ENCODE measurements at places on chromosomes 1 and 21.

DNA sequence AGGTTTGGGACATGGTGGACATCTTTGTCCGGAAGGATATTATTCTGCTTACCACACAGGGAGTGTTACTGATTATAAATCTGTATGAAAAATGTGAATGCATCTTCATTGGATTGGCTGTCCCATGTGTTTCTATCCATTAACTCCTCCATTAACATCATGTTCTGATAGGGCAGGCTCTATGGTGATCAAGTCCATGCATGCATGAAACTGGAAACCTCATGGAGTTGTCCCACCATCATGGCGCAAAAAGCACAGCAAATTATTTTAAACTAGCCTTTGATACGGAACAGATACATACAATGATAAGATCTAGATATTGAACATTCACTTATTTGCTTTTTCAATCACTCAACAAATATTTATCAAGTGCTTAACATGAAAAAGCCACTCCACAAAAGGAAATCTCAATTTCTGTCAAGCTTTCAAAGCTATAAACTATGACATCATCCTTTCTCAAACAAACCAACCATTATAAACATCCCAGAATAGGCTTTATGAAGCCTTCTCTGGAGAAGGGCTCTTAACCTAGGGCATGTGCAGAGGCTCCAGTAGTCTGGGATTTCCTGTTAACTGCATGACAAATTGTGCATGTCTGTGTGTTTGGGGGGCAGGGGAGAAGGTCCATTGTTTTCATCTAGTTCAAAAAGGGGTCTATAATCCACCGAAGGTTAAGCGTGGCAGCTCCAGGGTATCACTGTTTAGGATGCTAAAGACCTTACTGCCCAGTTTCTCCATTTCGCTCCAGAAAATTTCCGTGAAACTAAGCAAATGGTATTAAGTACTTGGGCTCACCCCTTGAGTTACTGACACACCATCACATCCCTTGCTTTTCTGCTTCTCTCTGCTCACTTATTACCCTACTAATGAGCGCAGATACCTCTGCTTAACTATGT, 46.1 kb downstream of the ADAMTS1 start:
- DNase-seq: no peak

GRCh38 chr1:167984886-167985489, 48.1 kb upstream of the MPC2 start:
- DNase-seq: no peak

DNA sequence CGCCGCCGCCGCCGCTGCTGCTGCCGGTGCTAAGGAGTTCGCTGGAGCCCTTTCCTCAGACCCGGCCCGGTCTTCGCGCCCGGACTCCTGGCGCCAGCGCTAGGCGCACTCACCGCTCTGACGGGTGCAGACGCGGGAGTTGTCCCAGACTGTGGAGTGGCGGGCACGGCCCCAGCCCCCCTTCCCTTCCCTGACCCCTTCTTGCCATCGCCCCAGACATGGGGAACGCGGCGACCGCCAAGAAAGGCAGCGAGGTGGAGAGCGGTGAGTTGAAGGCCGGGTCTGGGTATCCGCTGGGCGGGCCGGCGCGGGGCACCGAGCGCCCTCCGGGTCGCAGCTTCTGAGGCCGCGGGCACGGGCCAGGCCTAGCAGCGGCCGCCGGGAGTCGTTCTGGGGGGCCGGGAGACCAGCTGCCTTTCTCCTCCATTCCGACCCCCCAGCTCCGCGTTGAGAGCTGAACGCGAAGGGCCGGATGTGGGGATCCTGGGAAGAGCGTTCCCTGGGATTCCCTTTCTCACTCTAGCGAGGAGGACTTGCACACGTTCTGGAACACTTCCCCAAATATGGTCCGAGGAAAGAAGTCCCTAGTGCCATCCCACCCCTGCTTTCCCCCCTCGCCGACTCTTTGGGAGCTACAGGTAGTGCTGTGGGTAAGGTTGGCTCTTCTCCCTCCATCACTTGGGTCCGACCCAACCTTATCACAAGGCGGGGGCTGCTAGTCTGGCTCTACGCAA, 65.8 kb upstream of the PRKACB start:
- DNase-seq: no peak

DNA sequence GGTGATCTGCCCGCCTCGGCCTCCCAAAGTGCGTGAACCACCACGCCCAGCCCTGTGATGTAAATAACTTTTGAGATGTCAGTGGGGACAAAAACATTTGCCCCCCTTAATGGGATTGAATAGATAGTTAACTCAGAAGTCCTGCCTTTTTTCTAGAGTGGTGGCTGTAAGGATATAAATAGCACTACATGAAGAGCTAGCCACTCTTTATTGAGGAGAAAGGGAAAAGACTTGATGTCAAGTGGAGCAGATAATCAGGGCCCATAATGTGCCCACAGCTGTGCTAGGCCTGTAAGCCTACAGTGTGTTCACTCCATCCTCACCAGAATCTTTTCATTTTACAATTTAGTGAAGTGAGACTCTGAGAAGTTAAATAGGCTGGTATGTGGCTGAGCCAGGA, 3.6 kb downstream of the GIPC2 start:
- no peak for DNase-seq

- no peak for DNase-seq
Measured at GRCh38 chr1:99181892-99182291, 82.4 kb upstream of the PLPPR4 start.

GRCh38 chr1:52460694-52461093, 56.3 kb downstream of the PRPF38A start:
- no peak for DNase-seq

DNA sequence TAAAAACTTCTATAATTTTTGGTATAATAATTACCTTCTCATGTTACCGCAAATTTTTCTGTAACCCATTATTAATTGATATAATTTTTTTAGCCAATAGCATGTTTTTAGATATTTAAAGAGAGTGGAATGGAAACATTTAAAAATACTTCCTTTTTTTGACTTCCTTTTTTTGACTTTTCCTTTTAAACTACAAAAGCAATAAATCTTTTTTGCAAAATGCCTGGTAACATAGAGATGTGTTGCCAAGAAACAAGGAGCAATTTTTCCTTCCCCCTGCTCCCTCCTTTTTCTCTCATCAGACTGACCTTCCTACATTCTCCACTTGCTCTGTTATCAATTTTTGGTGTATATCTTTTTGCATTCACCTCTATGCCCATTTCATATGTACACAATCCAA, 666.2 kb downstream of the ADGRL2 start:
- no peak for DNase-seq

DNA sequence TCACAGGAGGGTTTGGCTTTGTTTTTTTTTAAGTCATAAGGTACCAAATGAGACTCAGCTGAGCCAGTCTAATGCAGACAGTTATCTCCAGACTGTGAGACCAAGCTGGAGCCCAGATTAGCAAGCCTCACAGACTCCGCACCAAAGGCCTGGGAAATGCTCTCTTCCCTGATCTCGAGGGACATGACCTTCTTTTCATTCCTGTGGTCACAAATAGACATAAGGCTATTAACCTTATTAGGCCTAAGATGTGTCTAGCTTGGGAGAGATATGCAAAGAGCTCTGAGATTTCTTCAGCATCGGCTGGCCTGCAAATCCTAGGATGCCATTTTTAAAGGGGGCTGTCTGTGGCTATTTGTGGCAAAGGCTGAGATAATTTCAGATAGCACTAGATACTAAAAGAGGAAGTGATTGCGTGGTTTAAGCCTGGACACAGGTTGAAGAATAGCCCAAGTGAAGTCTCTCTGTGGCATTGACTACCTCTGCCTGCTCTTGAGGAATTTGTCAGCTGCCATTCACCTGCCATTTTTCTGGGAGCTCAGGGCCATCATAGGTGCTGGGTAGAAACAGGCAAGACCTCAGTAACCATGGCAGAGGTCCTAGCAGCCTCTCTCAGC, 301.3 kb downstream of the SIPA1L2 start:
- no peak for DNase-seq

DNA sequence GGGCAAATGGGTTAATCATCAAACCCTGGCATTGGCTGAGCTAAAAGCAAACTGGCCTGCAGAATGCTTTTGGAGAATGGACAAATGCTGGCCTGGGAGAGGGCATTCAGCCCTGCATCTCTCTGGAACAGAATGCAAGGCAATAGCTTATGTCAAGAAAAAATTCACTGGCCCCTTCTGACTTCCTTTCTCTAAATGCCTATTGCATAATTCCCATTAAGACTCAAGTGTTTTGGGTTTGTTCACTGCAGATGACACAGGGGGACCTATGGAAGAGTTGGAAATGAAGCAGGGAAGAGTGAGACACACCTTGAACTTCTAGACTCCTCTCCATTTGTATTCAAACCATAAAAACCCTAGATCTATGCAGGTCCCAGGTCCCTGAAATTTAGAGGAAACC, 15.9 kb downstream of the PEA15 start:
- no peak for DNase-seq

- DNase-seq: no peak
Measured at GRCh38 chr21:46486481-46487126, 27.9 kb downstream of the DIP2A start.

DNA sequence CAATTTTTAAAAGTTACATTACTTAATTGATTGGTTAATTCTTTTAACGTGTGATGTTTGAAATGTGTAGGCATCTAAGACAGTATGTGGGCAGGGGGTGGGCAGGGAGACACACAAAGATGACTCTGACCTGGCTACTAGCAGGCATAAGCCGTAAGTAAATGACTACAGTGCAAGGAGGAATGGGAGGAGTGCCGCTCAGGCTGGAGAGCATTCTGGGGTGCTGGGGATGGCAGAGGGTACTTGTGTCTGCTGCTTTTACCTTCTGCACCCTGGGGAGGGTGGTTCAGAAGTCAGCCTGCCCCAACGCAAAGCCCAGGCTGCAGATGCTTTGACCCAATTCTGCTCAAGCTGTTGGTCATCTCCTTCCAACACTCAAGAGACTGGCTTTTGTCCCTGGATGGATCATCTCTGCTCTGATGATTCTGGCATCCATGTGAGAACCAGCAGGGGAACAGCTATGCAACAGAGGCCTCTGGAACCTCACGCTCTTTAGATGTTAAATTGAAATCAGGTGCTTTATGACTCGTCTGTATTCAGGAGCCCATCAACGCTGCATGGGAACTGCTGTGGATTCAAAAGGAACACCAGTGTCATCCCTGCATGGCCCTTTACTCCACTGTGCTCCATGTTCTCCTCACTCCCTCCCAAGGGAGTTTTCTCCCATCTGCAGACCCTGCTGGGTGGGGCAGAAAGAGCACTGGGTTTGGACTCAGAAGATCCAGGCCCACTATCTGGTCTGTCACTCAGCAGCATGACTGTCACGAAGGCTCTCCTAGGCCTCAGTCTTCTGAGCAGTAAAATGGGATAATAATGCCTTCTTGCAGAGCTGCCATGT, 78.8 kb downstream of the FAM78B start:
- DNase-seq: no peak

GRCh38 chr1:58942759-58943191, 158.9 kb upstream of the JUN start:
- no peak for DNase-seq

DNA sequence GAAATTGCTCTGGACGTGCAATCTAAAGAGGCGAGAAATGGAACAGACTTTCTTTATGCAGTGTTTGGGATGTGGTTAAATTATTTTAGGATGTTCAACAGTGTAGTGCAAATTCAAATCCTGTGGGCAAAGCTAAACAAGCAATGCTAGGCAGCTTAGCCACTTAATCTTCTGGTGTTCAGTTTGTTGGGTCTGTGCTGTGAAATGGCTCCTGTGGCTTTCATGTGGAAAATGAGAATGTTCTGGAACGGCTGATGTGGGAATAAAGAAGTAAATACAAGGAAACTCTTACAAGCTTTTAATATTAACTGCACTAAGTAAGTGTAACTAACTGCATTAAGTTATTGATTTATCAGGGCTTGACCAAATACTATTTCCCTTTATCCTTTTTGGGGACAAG, 766.6 kb downstream of the ADGRL2 start:
- DNase-seq: no peak

- no peak for DNase-seq
Measured at GRCh38 chr1:187877220-187877619, 1048.5 kb downstream of the PLA2G4A start.

DNA sequence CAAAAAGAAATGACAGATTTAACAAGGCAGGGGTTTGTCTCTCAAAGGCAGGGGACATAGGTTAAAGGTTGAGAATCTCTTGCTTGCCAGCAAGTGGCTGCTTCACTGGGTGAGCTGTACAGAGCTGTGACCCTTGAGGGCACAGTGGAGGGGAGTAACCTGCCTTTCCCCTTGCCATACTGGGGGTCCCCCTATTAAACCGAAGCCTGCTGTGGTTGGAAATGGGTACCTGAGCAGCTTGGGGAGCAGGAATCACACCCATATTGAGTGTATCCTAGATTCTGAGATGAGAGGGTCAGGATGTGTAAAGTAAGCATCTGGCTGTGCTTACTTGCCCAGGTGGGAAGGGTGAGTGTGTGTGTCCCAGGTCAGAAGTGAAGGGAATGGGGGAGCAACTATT, 31.8 kb downstream of the WNT4 start:
- DNase-seq: no peak
